ENCODE measurements at places on chromosomes 5 and 9.
A peak's percentile ranks its signal among the peaks of the same experiment; 100 is the strongest.

DNA sequence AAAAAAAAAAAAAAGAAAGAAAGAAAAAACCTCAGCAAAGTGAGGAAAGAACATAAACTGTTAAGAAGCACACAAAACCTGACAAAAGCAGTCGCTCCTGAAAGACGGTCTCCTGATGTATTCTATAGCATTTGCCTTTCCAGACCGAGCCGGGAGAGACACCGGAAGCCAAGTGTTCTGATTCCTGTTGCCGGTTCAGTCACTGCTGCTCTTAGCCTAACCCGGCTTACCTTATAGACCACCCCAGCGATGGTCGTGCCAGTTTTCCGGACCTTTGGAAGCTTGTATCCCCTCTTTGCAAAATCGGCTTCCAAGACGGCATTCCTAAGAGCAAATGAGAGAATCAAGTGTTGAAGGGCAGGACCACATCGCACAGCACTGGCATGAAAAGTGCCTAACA is 630 bp downstream of the PSMB7 start:
- no peak for DNase-seq

- peak; percentile 88 for DNase-seq
Observed at GRCh38 chr5:34570721-34571676, 85.1 kb upstream of the RAI14 start.

DNA sequence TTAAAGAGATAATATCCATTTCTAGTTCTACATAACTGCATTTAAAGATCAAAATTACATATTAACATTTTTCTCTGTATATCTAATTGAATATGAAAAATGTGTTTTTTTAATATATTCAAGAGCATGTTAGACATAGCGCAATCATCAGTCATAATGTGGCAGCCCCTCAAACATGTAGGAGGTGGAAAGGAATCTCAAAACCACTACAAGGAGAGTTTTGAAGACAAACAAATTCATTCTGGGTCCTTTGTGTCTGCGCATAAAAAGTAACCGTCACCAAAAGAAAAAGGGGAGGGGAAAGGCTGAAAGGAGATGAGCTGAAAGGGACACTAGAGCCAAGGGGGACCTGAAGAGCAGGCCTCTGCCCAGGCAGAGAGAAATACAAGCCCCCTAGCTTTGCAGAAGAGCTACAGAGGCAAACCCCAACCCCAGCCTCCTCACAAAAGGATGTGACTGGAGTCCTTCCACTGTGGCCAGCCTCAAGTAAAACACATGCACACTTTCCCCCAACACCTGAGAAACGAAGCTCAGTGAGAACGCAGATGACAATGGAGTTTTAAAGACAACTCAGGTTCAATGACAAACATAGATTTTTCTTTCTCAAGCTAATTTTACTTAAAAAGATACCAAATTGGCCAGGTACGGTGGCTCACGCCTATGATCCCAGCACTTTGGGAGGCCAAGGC is 62.0 kb downstream of the MAPKAP1 start:
- no peak for DNase-seq

GRCh38 chr9:123262338-123262737 is 6.0 kb downstream of the STRBP start:
- no peak for DNase-seq

DNA sequence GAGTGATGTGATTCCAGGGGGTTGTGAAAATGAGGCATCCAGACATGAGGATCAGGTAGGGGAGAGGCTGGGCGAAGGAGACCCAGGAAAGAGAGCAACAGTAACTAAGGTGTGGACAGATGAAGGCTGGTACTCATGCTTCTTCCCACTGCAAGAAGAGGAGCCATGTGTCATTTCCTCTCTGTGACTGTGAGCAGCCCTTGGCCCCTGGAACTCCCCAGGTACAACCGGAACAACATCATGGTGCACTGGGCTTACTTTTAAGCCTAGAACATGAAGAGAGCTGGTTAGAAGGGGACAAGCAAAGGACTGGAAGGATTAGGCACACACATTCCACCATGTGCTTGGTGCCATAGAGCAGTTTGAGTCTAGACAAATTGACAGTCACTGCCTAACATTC is 10.9 kb upstream of the IL12B start:
- DNase-seq, result no peak

GRCh38 chr5:143077453-143078103 is 307.4 kb downstream of the ARHGAP26 start:
- no peak for DNase-seq

DNA sequence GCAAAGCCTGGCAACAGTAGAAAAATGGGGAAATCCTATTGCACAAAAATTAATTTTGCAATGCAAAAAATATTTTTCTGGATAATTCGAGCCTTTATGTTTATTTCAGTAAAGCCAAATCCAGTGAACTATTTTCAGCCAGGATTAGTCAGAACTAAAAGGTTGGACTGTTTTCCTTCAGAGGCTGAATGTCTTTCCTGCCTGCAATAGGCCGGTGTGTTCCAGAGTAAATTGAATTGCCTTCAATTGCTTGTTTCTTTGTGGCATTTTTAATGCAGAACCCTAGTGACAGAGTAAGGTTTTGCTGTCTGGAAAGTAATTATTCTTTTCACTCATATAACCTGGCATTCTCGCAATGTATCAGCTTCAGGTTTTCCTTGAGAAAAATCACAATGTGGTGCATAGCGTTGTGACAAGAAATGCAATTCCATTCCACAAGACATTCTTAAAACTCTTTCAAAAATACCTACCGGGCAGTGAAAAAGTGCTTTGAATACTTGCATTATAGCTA is 183.7 kb downstream of the GLIS3 start:
- no peak for DNase-seq

- no peak for DNase-seq
Observed at GRCh38 chr5:151357097-151357496, 9.7 kb upstream of the SLC36A2 start.

DNA sequence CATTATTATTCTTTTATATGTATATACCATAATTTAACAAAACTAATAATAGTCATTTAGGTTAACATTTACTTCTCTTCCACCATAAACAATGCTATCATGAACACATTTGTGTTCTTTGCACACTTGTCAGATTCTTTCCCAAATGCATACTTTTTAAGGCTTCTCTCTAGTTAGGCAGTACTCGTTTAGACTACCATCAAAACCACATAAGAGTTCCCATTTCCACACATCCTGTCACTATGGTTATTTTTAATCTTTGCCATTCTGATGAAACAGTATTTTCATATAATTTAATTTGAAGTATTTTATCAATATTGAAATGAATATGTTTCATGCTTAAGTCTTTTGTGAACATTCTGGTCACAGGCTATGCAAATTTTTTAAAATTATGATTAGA is 15.1 kb downstream of the DROSHA start:
- DNase-seq, result no peak

DNA sequence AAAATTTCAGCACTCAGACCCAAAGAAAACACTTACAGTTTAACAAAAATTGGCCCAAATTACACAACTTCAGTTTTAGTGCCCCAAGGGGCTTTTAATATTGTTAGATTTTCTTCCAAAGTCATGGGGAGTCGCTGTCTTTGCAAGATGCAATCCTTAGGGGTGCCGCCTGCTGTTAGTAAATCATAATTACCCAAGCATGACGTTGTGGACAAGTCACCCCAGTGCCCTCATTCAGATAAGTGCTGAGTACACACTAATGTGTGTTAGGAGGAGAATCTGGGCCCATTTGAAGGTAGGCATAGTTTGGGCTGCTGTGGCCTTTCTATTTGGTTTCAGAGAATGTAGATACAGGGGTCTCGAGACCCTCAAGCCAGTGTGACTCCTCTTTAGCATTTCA is 138.1 kb downstream of the SV2C start:
- no peak for DNase-seq

DNA sequence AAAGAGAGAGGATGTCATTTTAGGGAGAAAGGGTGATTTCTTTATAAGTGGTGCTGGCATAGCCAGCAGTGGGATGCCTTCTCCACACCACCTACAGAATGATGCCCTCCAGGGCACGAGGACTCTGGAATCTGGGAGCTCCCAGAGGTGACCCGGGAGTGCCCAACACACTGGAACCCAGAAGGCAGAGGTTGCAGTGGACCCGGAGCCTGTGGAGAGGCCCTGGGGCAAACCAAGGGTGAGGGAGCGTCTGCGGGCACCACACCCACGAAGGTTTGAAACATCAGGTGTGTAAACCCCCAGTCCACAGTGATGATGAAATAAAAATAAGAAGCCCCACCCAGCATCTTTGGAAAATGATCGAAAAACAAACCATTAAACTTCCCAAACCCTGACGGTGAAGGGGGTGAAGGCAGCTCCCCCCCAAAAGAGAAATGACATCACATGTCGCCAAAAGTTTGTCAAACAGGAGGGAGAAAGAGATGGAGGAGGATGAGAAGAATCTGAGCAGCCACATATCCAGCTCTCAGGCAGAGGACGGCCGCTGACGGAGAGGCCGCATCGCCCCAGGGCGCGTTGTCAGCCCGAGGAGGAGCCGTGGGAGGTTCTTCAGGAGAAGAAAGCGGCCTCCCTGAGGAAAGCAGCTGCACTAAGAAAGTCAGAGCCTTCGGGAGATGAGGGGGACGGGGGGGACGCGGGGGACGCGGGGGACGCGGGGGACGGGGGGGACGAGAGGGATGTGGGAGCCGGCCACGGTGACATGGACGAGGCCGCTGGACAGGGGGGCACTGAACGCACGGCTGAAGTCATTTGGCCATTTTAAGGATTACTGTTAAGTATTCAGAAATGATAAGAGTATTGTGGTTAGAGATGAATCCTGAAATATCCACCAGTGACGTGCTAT is 43.1 kb upstream of the NSMF start:
- no peak for DNase-seq

DNA sequence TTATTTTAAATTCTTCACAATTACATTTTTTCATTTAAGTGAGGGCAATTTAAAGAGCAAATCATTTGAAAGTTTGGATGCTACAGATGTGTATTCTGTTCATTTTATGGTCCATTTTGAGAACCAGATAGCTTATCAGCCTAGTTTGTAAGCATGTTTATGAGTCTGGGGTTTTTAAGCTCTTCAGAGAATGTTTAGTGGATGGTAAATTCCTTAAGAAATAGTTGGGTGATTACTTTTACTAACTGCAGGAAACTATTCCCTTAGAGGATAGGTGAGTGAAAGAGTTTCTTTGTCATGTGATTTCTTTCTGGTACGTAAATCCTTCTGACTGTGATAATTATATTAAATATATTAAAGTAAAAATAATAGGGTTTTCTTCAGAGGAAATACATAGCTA is 17.6 kb downstream of the RASGRF2 start:
- DNase-seq, result no peak

DNA sequence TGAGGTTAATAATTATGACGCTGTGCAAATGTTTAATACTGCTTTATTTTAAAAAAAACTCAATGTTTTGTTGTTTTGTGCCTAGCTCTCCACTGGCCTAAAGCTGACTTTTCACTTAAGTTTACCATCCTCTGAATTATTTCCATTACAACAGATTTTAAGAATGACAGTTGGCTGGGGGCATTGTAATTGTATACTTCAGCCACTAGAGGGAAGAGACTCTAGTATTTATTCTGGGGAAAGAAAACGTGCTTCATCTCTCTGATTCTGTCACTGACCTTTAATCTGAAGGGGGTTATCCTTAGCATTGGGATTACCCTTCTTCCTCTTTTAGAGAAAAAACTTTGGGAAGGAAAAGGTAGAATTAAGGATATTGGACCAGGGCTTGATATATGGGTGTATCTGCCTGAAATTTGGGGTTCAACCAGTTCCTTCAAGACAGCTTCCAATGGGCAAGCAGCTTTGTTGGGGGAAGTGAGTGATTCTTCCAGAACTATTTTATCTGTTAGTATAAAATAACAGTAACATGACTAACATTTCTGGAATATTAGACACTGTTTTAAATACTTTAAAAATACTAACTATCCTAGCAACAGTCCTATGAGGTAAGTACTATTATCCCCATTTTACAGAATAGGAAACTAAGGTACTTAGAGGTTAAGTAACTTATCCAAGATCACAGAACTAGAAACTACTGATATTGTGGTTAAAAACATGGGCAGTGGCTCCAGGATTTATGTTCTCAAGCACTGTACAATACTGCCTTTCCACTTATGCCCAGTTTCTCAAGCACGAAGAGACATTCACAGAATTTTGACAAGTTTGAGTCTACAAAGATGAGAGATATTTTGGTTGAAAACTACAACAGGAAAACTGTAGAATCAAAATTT is 208.4 kb downstream of the CD180 start:
- peak; percentile 33 for DNase-seq

DNA sequence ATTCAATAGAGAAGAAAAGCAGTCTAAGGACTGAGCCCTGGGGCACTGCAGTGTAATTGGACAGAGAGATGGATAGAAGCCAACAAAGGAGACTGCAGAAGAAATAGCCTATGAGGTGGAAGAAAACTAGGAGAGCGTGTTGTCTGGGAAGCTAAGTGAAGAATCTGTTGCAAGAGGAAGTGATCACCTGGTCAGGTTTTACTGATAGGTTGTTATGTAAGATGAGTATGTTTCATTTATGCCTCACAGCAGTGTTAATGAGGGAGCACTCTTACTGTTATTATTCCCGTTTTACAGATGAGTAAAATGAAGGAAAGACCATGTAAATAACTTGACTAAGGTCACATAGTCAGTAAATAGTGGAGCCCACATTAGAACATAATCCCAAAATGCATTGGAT is 80.0 kb upstream of the GRHPR start:
- no peak for DNase-seq

- DNase-seq, result no peak
Observed at GRCh38 chr5:130323804-130324454, 419.7 kb downstream of the CHSY3 start.

- DNase-seq, result no peak
Observed at GRCh38 chr5:170769246-170769645, 14.3 kb upstream of the GABRP start.

DNA sequence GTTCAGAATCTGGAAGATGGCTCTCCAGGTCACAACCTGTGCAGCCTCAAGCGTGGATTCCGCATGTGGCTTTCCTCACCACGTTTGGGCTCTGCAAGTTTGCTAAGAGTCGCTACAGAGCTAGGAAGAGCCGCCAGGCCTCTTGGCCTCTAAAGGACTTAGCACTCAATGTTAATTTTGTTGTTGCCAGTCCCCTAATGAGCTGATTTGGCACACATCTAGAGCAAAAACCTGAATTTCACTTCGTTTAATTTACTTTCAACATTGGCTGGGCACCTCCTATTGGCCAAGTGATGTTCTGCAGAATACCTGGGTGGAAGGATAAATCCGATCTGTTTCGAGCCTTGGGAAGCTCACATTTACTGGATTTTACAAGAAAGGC is 65.8 kb upstream of the UNC5A start:
- DNase-seq, result no peak

GRCh38 chr9:16668734-16669295 is 201.7 kb downstream of the BNC2 start:
- DNase-seq, result peak; percentile 20

DNA sequence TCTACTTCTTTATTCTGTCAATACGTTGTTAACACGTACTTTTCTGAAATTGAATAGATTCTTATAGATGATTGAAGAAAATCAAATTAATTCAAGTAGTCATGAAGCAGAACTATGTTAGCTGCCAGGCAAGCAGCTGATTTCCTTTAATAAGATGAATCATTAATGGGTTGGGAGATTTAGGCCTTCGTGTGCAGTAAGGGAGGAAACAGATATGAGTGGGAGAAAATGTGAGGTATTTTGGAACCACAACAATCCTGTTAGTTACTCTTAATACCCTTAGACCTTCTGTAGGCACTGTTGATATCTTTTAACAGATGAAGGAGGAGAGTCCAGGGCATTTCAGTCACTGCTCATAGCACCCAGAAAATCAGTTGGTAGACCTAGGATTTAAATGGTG is 121.0 kb downstream of the AOPEP start:
- peak; percentile 69 for DNase-seq

GRCh38 chr5:132301344-132302271 is 7.4 kb downstream of the SLC22A4 start:
- no peak for DNase-seq

- DNase-seq, result no peak
Observed at GRCh38 chr9:35754264-35754663, at the start of gene MSMP. TSS of gene MSMP (minus strand) at chr9:35754276. CDS start at chr9:35754129, 147 bp downstream.

All from EL (cell line).